ENCODE measurements at places on chromosomes 2 and 18. TPM values are rescaled to one million over a fixed set of nuclear protein-coding genes. Genes with fewer than 3 reads are reported as not detected.
A peak's percentile ranks its signal among the peaks of the same experiment; 100 is the strongest.

- no peaks in the 10 kb centered on the region for H3K27me3 ChIP-seq
- DNase-seq: no peak
Observed at GRCh38 chr2:51158251-51158650, 126.3 kb upstream of the NRXN1 start.

DNA sequence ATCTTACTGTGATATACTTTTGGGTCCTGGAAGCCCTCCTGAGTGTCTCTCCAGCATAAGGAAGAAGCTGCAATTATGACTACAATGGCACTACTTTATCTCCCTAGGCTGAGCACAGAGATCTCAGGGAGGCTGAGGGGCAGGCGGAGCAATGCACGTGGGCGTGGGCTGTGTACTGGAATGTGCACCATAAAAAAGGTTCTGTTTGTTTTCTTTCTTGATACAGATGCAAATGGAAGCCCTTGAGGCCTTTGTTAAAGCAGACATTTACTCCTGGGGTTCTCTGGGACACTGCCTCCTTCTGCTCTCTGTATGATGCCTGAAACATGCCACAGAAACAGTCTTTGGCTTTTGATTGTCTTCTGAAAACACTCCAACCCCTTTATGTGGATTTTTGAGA is 79.1 kb upstream of the DLX2 start:
- no peaks in the 10 kb centered on the region for H3K27me3 ChIP-seq
- no peak overlapping the region for H3K4me3 ChIP-seq
- H3K27ac ChIP-seq: no peak overlapping the region
- DNase-seq: no peak
- no peaks in the 10 kb centered on the region for H3K4me1 ChIP-seq
- H3K36me3 ChIP-seq: no peaks in the 10 kb centered on the region

GRCh38 chr18:61893971-61894750 is 1.4 kb upstream of the RNF152 start:
- no peaks in the 10 kb centered on the region for H3K36me3 ChIP-seq
- peak; percentile 80 for DNase-seq
- peaks cover 11% of the 10 kb centered on the region for H3K27me3 ChIP-seq
- H3K4me3 ChIP-seq: peak overlapping the region; percentile 74
- peaks cover 18% of the 10 kb centered on the region for H3K4me1 ChIP-seq
- peak overlapping the region; percentile 78 for H3K27ac ChIP-seq

SERPINB2 gene
- total RNA-seq: not detected

ZRANB3 gene
- 3.7 TPM for total RNA-seq

GRCh38 chr2:45083175-45083574 is 73.9 kb upstream of the SIX2 start:
- no peaks in the 10 kb centered on the region for H3K27me3 ChIP-seq
- no peak overlapping the region for H3K27ac ChIP-seq
- no peak overlapping the region for H3K4me3 ChIP-seq
- DNase-seq: no peak
- H3K36me3 ChIP-seq: no peaks in the 10 kb centered on the region

AP1S3 gene
- total RNA-seq: 6.4 TPM

DNA sequence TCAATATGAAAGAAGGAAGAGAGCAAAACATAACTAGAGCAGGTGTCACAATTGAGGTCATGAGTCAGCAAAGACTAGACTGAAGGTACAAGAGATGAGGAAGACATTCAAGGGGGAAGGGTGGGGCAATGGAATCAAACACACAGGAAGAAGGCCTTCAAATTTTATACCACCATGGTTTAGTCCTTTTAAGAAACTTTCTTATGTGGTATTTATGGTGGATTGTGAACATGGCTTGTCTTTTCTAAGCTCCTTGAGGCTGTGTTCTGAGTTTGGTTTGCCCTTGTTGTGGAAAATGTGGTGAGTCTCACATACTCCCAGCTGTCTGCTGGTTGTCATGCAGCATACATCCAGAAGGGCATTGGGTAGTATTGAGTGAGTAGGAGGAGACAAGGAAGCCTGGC is 62.1 kb downstream of the NABP1 start:
- no peaks in the 10 kb centered on the region for H3K27me3 ChIP-seq
- H3K27ac ChIP-seq: no peak overlapping the region
- DNase-seq: no peak
- no peaks in the 10 kb centered on the region for H3K4me1 ChIP-seq
- H3K36me3 ChIP-seq: no peaks in the 10 kb centered on the region

KCNIP3 gene
- 2.6 TPM for total RNA-seq

ASB1 gene
- 20.7 TPM for total RNA-seq

DNA sequence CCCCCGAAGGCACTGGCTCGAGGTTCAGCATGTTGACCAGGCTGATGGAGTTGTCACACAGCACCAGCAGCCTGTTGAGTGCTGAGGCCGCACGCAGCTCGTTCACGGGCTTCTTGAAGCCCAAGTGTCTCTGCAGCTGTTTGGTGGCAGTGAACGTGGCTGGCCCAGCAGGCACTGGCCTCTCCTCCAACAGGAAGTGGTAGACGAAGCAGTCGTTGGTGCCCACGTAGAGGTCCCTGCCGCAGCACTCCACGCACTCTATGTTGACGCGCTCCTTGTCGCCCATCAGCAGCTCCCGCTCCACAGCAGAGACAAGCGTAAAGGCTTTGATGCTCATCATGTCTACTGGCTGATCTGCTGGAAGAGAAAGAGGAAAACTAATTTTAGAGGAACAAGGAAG is 21.6 kb downstream of the TGFBRAP1 start:
- peaks cover 8% of the 10 kb centered on the region for H3K4me1 ChIP-seq
- H3K36me3 ChIP-seq: peaks cover 33% of the 10 kb centered on the region
- no peaks in the 10 kb centered on the region for H3K27me3 ChIP-seq
- no peak overlapping the region for H3K27ac ChIP-seq
- no peak overlapping the region for H3K4me3 ChIP-seq

CAPN14 gene
- 0.15 TPM for total RNA-seq

DNA sequence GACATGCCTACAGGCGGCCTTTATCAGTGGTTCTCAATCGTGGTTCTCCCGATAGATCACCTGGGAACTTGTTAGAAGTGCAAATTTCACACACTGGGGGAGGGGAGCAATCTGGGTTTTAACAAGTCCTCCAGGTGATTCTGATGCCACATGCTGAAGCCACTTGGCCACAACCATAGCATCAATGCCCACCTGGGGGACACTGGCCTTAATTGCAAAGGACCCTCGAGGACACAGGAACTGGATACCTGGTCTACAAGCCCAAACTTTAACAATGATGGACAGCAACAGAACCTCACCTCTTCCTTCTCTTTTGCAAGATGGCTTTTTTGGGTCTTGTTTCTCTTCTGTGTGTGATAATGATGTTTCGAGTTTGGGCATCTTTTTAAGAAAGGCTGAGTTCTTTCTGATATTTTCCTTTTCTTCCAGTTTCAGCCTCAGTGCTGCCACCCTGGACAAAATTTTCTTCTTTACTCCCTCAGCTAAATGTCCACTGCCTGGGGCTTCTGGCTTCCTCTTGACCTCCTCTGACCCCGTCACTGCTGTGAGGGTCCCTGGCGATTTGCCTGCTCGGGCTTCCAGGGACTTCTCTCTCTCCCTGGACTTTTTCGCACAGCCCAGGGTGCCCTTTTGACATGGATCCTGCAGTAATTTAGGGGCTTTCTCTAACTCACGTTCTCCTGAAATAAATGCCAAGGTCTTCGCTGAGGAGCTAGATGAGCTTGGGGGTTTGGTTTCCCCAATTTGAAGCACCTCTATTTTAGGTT is 94.2 kb downstream of the ALPK2 start:
- H3K36me3 ChIP-seq: no peaks in the 10 kb centered on the region
- H3K4me1 ChIP-seq: no peaks in the 10 kb centered on the region
- H3K27me3 ChIP-seq: no peaks in the 10 kb centered on the region
- no peak overlapping the region for H3K27ac ChIP-seq
- no peak for DNase-seq

DNA sequence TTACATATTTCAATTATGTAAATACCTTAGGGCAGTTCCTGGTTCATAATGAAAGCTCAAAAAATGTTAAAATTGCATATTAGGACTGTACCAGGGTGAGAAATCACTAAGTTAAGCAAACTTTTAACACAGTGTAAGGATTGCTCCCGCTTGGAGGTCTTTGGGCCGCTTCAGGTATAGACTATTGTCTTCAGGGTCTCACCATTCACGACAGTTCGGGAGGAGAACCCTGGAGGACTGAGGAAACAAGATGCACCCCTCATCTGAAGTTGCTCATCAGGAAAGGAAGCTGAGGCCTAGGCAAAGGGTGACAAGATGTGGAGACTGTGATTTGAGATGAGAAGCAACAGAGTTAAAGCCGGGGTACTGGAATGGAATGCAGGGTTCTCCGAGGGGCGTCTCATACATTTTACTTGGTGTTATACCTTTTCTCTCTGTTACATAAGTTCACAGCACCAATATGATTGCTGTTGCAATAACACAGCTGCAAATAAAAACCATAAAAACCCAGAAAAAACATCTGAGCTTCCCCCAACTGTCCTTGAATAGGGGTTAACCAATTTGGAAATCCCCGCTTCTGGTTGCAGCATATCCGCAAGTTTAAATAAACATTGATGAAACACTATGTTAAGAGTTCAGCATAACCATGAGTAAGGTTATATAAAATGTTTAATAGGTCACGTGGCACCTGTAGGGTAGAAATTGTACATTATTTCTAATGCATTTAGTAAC is 40.1 kb downstream of the FBXO48 start:
- no peak overlapping the region for H3K4me3 ChIP-seq
- H3K27ac ChIP-seq: no peak overlapping the region
- peaks cover 38% of the 10 kb centered on the region for H3K4me1 ChIP-seq
- H3K36me3 ChIP-seq: no peaks in the 10 kb centered on the region
- H3K27me3 ChIP-seq: no peaks in the 10 kb centered on the region

RPRD1A gene
- 39.1 TPM for total RNA-seq

SH3RF3 gene
- 5.7 TPM for total RNA-seq

RAX gene
- not detected for total RNA-seq

DNA sequence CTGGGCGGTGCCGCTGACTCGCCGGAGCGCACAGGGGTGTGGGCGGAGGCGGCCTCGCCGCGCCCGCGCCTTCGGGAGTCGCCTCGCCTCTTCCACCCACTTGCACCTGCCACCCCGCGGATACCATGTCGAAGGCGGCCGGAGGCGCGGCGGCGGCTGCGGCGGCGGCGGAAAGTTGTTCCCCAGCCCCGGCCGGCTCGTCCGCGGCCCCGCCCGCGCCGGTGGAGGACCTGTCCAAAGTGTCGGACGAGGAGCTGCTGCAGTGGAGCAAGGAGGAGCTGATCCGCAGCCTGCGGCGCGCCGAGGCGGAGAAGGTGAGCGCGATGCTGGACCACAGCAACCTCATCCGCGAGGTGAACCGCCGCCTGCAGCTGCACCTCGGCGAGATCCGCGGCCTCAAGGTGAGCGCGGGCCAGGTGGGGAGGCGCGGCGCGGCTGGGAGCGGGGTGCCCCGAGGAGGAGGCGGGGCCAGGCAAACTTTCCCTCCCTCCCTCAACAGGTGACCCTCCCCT is 766 bp downstream of the CCDC85A start:
- DNase-seq: peak; percentile 54
- H3K36me3 ChIP-seq: no peaks in the 10 kb centered on the region
- H3K27me3 ChIP-seq: peaks cover 25% of the 10 kb centered on the region
- peaks cover 16% of the 10 kb centered on the region for H3K4me1 ChIP-seq
- H3K27ac ChIP-seq: peak overlapping the region; percentile 79
- H3K4me3 ChIP-seq: peak overlapping the region; percentile 75

- H3K4me3 ChIP-seq: peak overlapping the region; percentile 70
- H3K36me3 ChIP-seq: no peaks in the 10 kb centered on the region
- H3K27ac ChIP-seq: no peak overlapping the region
Observed at GRCh38 chr18:24396082-24396633, 1.5 kb downstream of the OSBPL1A start.

GRCh38 chr2:134943540-134943939 is 24.9 kb downstream of the CCNT2 start:
- H3K4me1 ChIP-seq: peaks cover 6% of the 10 kb centered on the region
- peaks cover 73% of the 10 kb centered on the region for H3K36me3 ChIP-seq
- DNase-seq: no peak
- H3K4me3 ChIP-seq: no peak overlapping the region
- H3K27ac ChIP-seq: no peak overlapping the region
- no peaks in the 10 kb centered on the region for H3K27me3 ChIP-seq

TMEM169 gene
- total RNA-seq: 1.2 TPM

- H3K36me3 ChIP-seq: no peaks in the 10 kb centered on the region
- H3K27ac ChIP-seq: no peak overlapping the region
- peak; percentile 86 for DNase-seq
- peaks cover 4% of the 10 kb centered on the region for H3K27me3 ChIP-seq
Observed at GRCh38 chr2:119517433-119517832, 6.8 kb downstream of the SCTR start.

DNA sequence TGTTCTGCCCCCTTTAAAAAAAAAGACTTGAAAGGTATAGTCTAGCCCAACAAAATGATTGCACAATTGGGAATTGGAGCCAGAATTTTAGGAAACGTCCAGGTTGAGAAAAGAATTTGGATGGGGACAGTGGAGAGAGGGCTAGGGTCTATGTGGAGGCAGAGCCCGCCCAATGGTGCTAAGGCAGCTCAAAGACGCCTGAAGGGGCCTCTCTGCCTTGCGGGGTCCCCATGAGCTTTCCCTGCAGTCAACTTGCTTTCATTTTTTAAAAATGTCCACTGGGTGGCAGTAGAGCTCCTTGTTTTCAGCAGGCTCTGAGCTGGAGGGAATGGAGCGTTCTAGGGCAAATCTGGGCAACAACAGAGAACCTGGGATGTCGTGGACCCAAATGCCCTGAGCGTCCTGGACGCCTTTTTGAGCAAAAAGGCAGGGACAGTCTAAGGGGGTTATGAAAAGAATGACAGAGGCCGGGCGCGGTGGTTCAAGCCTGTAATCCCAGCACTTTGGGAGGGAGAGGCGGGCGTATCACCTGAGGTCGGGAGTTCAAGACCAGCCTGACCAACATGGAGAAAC is 40.2 kb upstream of the ITM2C start:
- no peak for DNase-seq
- H3K36me3 ChIP-seq: peaks cover 24% of the 10 kb centered on the region
- H3K4me1 ChIP-seq: peaks cover 17% of the 10 kb centered on the region
- H3K4me3 ChIP-seq: no peak overlapping the region

CABYR gene
- 1.2 TPM for total RNA-seq

DNA sequence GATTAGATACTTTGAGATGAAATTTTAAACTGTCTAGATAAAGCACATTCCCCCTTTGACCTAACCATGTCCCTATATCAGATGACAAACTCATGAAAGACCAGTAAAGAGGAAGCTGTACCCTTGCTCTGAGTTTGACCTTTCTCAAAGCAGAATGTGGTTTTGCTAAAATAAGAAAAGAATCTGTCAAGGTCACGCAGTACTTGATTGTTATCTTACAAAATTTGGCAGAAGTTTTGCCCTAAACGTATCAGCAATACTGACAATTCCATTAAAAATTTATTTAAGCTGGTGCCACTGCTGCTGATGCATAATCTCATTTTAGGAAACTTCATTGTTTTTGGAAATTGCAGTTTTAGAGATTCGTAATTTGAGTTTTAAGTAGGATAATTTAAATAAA is 31.2 kb upstream of the GALM start:
- no peaks in the 10 kb centered on the region for H3K36me3 ChIP-seq
- H3K4me1 ChIP-seq: peaks cover 12% of the 10 kb centered on the region
- H3K4me3 ChIP-seq: no peak overlapping the region
- H3K27ac ChIP-seq: no peak overlapping the region

TUBA3E gene
- total RNA-seq: not detected

DNA sequence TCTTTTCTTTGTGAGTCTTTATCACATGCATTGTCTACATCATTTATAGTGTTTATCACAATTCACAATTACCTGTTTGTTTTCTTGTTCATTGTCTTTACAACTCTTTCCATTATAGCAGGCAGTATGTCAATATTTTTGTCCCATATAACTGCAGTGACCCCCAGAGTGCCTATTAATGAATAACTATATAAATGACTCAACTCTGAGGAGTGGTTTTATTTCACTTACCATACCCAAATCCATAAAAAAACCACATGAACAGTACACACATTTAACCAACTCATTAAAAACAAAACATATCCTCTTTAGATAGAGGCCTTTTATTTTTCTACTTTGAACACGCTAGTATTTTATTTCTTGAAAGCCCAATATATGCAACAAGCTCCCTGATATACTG is 1419.1 kb upstream of the NXPH2 start:
- no peak overlapping the region for H3K4me3 ChIP-seq
- no peak for DNase-seq
- H3K4me1 ChIP-seq: no peaks in the 10 kb centered on the region
- H3K36me3 ChIP-seq: no peaks in the 10 kb centered on the region
